Activated naive CD8-positive, alpha-beta T cell treated with anti-CD3 and anti-CD28 coated beads, Interleukin-2, amount 50 U/mL, for 16 hours (primary cell): ENCODE measurements at places on chromosomes 2 and 18.

DNA sequence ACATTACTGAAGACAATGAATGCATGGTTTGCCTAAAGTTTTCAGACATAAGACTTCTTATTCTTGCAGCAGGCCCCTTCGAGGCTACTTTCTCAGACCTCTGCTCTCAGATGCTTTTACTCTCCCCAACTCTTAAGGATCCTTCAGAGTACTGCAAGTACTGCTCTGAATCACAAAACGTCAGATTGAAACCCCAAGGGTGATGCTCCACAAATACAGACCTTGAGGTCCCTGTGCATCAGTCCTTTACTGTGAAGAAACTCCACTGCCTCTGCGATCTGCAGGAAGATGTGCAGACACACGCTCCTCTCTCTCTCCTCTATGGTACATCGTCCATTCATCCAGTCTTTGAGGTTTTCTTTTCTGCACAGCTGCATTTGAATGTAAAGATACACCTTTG lies 52.8 kb downstream of the EIF2AK3 start:
- no peak for DNase-seq

DNA sequence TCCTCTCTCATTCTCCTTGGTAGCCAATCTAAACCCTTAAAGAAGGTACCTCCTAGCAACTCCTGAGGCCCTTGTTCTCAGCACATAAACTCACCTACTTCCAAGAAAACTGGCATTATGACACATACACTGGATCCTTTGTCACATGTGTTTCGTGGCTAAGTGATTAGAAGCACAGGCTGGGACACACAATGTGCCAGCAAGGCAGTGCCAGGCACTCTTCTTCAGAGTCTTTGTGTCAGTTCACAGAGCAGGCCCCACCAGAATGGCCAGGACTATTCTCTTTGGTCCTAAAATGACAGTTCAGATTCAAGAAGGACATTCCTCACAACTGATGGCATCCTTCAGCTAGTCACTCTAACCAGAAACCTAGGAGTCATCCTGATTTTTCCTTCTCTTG lies 40.3 kb downstream of the SMC6 start:
- no peak for DNase-seq

GRCh38 chr2:68779595-68779994 lies 45.0 kb downstream of the ARHGAP25 start:
- no peak for DNase-seq

GRCh38 chr2:42052702-42053481 lies 5.1 kb downstream of the PKDCC start:
- DNase-seq, result no peak

GRCh38 chr2:207601774-207602173 lies 23.4 kb downstream of the METTL21A start:
- no peak for DNase-seq

DNA sequence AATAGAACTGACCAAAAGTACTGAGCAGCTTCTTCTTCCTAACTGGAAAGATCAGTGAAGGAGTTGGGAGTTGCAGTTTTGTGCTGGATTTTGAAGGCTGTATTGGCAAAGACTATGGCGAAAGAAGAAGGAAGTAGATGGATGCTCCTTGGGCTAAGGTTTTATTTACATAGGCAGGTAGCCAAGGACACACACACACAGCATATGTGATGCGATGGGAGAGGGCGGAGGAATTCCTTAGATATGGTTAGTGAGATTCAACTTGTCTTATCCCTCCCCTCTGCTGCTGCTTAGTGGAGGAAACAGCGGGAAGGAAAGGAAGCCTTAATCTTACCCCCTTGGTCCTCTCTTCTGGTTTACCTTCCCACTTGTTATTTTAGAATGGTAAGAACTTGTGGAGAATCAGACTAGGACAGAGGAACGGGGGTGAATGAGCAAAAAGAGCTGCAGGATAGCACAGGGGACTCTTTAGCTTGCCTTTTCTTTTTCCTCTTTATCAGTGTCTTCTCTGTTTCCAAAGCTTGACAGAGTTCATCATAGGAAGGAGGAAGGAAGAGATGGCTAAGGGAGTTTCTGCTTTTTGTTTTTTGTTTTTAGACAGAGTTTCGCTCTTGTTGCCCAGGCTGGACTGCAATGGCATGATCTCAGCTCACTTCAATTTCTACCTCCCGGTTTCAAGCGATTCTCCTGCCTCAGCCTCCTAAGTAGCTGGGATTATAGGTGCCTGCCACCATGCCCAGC lies 87.9 kb downstream of the OSBPL6 start:
- DNase-seq, result no peak

- no peak for DNase-seq
Observed at GRCh38 chr2:39902103-39902502, 123.0 kb upstream of the THUMPD2 start.

DNA sequence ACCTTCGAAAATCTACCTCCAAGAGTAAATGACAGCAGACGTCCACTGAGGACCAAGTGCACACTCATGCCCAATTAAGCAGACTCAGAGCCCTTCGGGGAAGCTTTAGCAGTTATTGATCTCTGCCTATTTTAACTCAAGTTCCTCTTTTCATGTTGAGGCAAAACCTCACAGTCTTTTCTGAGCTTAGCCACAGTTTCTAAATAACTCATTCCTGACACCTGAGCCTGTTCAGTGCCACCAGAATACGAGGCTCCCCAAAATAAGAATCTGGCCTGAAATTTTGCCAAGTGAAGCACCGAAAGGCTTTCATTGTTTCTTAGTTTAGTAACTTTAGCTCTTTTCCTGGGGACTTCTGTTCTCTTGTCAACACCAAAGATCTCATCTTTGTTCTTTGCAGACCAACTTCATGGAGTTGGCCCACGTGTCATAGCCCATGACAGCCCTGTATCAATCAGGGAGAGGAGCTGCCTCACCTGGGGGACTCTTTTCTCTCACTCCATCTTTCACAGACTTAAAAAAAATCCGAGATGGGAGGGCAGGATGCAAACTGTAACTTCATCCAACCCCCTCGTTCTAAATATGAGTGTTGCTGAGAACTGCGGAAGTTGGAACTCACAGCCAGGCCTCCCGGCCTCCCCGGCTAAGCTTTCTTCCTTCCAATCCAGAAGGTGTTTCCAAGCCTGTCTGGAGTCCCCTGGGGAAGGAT lies 22.2 kb downstream of the INPP5D start:
- DNase-seq, result no peak

GRCh38 chr2:18741191-18741590 lies 151.8 kb upstream of the NT5C1B start:
- no peak for DNase-seq

DNA sequence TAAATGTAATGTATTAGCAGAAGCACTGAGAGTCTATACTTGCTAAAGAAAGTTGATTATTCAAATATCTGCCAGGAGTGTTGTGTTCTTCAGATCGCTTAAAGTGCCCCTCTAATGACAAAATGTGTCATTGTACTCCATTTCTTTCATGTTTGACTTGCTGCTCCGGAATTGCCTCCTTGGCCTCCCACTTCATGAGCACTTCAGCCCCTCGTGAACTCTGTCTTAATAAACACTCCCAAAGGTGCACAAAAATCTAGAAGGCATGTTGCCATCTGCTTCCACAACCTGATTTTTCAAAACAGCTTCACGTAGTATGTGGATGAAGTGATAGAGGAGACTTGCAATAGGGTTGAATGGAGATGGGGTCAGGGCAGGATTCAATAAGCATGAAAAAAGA lies 396.1 kb downstream of the TDRD15 start:
- DNase-seq, result no peak

- DNase-seq, result no peak
Observed at GRCh38 chr2:19947184-19947940, 42.5 kb downstream of the WDR35 start.

DNA sequence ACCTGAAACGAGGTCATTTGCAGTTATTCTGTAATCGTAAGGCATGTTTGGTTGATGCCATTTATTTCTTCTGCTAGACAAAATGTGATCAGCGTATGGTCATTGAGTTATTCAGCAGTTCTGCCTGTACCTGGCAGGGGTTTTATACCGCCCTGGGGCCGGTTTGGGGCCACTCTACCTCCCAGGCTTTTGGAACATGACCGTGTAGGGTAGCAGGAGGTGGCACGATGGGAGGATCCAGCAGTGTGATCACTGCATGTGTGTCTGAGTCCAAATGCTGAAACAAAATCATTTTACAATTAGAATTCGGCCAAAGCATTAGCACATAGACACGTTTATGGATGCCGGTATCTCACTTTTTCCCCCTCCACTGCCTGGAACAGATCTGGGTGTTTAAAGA lies 26.7 kb downstream of the LPIN1 start:
- DNase-seq, result no peak

DNA sequence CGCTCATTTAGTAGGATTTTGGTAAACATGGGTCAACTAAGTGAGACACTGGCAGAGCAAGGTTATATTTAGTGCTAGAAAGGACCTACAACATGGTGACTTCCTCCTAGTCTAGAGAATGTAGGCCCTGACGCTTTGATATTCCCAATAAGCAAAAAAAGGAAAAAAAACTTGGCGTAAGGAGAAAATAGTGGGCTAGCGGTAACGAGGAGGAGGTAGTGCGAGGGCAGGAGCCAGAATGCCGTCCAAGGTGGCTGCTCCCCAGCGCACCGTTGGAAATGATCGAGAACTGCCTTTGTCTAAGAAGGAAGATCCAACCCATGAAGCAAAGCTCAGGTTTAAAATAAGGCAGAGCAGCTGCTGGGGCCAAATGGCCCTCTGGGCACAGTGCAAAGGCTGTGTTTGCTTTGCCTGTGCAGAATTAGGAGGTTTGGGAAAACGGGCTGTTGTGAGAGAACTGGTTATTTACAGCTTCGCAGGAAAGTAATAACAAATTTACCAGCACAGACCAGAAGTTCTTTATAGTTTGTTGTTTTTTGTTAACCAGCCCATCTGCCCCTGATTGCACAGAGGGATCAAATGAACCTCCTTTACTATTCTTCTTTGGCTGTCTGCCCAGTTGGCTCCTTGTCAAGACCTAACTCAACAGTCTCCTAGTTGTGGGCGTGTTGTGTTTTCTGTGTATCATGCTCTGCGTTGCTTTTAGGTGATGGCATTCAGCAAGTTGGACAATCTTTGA lies 86.6 kb downstream of the ITGB1BP1 start:
- DNase-seq, result no peak

- no peak for DNase-seq
Observed at GRCh38 chr2:49404108-49404507, 249.8 kb upstream of the FSHR start.

DNA sequence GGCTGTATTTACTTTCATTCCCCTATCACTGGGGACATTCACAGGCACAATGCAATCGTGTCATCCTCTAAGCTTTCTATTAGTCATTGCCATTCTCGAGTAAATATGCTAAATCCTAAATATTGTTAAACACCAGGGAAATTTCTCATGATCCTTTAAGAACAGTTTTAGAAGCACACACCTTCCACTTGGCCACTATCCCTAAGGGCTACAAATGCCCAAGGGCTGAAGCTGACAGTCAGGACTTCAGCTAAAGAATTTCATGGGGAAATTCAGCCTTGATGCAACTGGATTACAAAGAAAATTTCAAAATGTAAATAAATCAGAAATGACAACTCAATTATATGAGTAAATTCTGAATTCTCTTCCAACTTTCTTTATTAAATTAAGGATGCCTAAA lies 163.1 kb upstream of the PID1 start:
- no peak for DNase-seq

DNA sequence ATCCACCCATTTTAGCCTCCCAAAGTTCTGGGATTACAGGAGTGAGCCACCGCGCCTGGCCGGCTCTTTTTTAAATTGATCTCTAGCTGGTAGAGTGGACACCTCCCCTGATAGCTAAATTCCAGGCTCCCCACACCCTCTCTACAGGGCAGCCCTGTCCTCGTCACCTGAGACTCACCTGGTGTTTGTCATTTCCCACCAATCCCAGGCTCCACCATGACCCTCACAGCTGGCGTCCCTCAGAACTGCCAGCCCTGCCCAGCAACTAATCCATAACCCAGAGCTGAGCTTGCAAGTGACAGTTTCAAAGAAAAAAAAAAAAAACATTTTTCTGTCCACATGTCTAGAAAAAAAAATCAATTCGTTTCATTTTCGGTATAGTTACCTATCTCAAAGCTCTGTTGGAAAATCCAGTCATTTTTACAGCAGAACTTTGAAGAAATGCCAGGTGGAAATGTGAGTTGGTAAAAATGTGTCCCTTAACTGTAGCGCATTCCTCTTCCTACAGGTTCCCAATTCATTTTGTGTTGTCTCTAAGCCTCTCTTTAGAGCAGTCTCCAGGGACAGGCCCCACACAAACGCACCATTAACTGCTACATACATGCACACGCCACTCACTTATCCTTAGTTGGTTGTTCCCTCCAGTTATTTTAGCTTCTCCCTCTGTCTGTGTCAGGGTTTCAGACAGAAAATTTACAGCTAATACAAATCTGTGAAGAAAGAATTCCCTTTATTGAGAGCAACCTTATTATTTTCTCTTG lies 294.7 kb downstream of the FBXO15 start:
- DNase-seq, result no peak

DNA sequence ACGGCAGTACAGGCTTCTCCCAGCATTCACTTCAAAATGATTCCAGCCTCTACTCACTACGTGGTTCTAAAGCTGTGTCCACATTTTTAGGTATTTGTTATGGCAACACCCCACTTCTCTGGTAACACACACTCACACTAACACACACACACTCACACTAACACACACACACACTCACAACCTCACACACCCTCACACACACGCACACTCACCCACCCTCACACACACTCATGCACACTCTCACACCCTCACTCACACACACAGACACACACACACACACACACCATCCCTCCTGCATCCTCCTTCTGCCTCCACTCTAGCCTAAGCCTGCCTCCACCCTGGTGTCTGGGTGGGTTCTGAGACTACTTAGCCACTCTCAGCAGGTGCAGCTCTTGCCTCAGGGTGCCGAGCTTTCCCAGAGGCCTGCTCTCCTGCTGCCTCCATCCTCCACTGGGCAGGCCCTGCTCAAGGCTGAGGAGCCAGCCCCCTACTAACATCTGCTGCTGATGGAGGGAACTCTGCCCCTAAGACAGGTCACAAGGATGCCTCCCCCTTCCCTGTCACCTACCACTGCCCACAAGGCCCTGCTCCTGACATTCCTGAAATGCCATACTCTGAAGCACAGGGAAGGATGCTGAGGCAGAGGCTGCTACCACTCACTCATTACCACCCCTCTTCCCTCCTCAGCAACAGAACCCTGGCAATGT lies 63.9 kb downstream of the NCAPH start:
- DNase-seq, result no peak

DNA sequence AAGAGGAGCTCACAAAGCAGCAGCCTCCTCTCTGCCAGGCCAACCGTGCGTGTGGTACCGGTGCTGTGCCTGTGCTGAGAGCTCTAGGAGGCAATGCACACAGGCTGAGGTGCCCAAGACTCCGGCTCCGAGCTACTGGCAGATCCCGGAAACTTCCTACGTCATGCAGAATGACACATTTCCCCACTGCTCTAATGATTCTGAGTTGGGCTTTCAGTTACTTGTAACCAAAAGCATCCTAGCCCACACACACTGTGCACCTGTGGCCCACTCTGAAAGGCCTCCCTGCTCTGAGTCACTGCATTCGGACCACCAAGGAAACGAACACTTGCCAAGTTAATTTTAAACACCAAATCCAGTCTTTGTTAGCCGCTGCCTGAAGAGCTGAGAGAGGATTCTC lies 9.3 kb upstream of the RNU4ATAC start:
- DNase-seq, result no peak

DNA sequence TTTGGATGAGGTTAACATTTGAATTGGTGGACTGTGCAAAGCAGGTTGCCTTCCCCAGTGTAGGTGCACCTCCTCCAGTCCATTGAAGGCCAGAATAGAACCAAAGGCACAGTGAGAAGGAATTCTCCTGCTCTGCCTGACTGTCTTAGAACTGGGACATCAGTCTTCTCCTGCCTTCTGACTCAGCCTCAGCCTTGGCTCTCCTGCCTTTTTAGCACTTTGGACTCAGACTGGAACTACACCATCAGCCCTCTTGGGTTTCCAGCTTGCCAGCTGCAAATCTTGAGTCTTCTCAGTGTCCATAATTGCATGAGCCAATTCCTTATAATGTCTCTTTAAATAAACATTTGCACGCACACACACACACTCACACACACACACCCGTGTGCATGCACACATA lies 8.0 kb upstream of the TMEM177 start:
- DNase-seq, result no peak
